ENCODE measurements at places on chromosomes 2 and 18.
A peak's percentile ranks its signal among the peaks of the same experiment; 100 is the strongest.

GRCh38 chr2:19059076-19059475 is 299.3 kb downstream of the OSR1 start:
- DNase-seq = no peak

DNA sequence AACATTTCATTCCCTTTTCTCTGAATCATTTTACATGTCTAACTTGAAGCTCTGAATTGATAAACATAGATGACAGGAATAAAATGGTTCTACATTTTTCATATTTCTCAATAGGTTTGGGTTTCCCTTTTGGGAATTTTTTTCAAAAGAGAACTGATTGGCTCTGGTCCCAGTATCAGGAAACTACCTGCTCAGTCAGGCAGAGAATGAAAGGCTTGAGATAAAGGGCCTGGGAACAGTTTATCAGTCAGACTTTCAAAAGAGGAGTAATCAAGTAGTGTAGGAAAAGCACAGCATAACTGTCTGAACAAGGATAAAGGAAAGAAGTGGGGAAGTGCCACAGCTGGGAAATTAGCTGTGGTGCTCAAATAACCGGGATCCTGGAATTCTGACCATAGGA is 28.3 kb upstream of the CCL20 start:
- no peak for DNase-seq

- DNase-seq = peak; percentile 95
Measured at GRCh38 chr2:159076241-159076640, 107.8 kb downstream of the TANC1 start.

GRCh38 chr2:138780446-138780880 is 273 bp upstream of the NXPH2 start:
- no peak for DNase-seq

GRCh38 chr2:139613264-139613663 is 833.1 kb upstream of the NXPH2 start:
- DNase-seq = no peak

GRCh38 chr2:127067620-127068350 is 39.2 kb downstream of the BIN1 start:
- DNase-seq = peak; percentile 74

- DNase-seq = no peak
Measured at GRCh38 chr2:100831831-100832230, 11.9 kb downstream of the NPAS2 start.

DNA sequence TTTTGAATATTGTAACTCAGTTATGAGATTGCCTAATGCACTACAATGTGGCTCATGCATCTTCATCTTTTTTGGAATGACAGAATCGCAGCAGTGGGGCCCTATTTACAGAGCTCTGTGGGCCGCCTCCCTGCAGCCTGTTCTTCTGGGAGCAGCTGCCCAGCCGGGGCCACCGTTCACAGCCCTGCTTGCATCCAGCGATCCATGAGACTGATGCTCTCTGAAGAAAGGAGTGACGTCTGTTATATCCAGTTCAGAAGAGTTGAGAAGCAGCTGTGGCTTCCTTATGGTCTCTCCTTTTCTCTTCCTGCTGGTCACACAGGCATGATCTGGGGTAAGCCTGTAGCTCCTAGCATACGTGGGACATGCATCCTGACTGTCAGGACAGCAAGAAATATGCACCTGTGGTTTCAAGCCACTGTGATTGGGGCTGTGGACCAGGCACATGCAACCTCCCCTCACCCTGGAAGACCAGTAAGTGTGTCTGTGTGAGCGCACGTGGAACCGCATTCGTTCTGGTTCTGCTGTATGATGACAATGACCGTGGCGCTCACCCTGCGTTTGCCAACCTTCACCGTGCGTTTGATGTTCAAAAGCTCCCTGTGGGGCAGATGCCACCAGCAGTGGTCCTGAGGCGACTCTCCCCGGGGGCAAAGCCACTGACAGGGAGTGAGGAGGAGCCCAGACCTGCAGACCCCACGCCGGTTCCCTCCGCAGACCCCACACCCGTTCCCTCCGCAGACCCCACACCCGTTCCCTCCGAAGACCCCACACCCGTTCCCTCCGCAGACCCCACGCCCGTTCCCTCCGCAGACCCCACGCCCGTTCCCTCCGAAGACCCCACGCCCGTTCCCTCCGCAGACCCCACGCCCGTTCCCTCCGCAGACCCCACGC is 189.8 kb downstream of the TMEM18 start:
- no peak for DNase-seq

DNA sequence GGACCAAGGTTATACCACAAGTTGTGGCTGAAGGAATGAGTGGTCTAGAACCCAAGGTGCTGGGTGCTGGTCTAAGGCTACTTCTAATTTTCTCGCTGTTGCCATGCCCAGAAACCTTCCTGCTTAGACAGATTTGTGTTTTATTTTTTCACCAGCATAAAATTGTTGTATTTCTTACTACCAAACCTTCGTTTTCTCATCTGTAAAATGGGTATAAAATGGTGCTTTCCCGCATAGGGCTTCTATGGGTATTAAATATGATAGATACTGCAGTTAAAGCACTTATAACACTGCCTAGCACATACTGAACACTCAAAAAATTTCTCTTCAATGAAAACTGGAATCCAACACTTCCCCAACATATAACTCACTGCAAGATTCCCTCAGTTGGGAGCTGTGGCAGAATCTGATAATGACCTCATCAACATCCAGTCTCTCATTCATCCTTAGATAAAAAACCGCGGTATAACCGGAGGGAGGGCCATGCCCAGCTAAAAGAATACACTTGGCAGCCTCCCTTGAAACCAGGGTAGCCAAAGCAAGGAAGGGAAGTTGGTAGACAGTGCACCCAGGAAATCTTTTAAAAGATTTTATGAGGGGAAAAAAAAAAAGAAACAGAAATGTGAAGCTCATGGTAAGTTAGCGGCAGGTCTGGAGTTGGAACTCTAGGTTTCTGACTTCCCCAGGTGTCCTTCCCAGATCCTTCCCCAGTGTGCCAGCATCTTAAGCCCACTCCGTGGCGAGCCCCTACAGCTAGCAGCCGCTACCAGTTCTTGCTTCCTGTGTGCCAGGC is 1.2 kb downstream of the NEMP2 start:
- DNase-seq = peak; percentile 20

GRCh38 chr2:237927986-237928385 is 38.8 kb upstream of the UBE2F start:
- DNase-seq = no peak

DNA sequence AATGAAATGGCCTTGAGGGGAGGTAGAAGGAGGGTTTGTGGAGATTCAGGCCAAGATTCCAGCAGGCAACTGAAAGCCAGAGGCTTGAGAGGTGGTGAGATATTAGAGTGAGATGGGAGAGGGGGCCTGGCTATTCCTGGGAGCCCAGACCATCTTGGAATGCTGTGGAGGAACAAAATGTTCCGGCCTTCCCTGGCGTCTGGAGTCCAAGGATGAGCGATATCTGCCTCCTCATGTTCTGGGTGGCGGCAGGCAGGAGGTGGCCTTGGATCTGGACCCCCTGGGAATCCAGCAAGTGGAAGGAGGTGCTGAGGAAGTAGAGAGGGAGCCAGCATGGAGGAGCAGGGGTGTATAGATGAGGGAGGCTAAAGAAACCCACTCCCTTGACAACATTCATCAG is 335.9 kb downstream of the CYP26B1 start:
- no peak for DNase-seq

DNA sequence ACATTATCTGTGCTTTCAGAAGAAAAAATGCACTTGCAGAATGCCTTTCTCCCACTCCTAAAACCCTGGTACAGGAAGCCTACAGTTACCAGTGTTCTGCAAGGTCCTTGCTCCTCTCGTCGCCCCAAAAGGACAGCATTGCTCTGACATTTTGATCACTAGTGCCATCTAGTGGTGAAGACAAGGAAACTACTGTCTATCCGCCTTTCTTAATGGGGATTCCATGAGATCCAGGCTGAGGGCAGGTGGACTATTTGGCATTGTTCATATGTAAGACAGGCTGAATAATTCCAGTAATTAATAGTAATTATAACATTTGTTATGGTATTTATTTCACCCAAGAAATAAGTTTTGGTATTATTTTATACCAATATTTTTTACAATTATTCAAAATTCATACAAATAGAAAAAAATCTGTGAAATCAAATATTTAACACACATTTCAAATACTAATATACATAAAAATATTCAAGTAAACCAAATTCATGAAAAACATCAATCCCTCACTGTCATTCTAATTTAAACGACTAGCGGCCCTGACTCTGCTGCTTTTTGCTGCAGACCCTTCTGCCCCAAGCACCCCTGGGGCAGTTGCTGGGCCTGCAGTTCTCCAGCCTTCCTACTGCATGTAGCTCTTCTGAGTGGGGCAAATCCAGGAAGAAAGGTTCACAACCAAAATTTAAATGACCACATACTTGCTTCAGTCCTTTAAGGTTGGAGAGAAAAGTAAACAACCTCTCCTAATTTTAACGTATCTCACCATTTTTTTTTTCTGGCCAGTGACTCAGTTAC is 19.0 kb downstream of the TPGS2 start:
- peak; percentile 74 for DNase-seq

DNA sequence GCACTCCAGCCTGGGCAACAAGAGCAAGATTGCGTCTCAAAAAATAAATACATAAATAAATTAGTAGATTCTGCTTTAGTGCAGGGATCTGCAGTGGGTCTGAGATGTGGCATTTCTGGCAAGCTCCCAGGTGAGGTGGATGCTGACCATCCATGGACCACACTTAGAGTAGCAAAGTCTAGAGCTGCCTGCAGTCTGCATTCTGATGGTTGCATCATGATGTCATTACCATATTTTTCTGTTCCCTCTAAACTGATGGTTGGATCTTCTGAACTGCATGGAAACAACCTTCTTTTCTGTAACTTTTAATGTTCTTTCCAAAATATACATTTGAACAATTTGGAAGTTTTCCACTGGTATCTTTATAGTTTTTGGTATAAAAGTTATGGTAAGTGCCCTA is 42.9 kb downstream of the MYL12B start:
- DNase-seq = no peak

GRCh38 chr2:195021711-195022507 is 635.1 kb upstream of the SLC39A10 start:
- DNase-seq = peak; percentile 15

GRCh38 chr2:237472909-237473877 is 13.9 kb upstream of the MLPH start:
- DNase-seq = no peak

GRCh38 chr2:25757906-25758305 is 84.5 kb upstream of the DTNB start:
- DNase-seq = no peak

DNA sequence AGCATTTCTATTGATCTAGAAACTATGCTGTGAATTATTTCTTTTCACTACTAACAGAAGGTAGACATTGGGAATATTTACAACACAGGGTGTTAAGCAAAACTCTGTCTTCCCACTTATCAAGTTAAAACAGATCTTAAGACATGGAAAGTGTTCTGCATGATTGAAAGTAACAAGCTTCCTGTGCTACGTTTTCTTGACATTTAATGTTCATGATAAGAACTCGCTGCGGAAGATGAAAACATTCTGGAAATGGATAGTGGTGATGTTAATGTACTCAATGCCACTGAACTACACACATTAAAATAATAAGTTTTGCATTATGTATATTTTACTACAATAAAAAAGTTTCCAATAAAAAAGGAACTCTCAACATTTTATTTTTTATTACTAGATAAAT is 74.4 kb upstream of the SCN7A start:
- no peak for DNase-seq

DNA sequence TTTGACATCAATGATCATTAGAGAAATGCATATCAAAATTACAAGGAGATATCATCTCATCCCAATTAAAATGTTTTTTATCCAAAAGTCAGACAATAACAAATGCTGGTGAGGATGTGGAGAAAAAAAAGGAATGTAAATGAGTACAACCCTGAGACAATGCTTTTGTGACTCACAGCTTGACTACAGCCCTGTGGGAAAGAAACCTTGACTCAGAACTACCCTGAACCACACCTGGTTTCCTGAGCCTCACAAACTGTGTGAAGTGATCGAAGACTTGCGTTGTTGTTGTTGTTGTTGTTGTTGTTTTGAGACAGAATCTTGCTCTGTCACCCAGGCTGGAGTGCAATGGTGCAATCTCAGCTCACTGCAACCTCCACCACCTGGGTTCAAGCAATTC is 266.6 kb upstream of the MYT1L start:
- no peak for DNase-seq

GRCh38 chr2:212428681-212429478 is 109.7 kb downstream of the ERBB4 start:
- no peak for DNase-seq

- no peak for DNase-seq
Measured at GRCh38 chr2:74181739-74182138, 3.1 kb upstream of the MOB1A start.

DNA sequence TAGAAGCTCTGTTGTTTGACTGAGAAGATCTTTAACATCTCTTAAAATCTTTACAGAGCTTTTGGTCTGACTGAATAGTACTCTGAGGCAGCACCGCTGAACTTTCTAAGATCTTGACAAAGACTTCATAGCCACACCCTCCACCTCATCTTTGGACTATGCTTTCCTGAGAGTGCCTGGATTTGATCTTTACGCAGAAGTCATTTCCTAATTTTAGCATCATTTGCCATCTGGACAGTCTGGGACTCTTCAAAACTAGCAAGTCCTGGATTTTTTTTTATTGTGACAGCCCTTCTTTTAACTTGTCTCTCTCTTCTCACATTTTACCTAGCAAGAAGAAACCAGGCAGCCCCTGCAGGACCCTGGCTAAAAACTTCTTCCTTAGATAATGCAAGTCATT is 188.8 kb downstream of the CTIF start:
- peak; percentile 91 for DNase-seq

DNA sequence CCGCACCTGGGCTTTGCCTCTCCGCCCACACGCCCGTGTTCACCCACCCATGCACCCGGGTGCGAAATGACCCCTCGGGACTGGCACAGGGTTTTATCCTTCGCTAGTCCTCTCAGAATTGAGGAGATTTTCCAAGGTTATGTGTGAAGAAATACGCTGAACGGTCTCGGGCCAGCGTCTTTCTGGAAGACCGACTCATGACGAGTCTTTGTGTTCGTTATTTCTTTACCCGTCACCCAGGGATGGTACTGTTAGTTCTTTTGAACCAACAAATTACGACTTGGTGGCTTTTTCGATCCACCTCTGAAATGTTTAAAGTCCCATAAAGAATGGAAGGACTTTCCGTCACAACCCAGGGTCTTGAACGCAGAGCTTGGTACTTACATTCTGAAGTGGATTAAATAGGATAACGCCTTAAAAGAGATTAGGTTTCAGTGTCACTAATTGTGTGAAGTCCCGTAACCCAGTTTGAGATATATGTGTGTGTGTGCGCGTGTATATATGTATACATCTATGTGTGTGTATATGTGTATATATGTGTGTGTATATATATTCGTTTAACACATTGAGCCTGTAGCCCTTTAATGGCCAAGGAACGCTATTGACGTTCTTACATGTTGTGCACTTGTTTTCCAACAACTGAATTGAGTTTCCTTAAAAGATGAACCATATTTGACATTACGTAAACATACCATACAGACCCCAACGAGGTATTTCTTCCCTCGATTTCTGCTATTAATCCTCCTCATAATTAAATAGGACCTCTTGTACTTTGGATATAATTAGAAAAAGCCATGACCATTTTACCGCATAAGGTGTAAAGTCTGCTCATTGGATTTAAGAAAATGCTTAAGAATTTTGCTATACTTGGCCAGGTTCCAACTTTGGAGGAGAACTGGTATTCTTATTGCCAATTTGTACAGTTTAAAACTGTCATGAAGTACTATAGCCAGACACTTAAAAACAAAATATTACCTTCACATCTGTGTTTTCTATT is 889 bp downstream of the ZC3H15 start:
- DNase-seq = peak; percentile 48

GRCh38 chr2:104769096-104769495 is 84.8 kb upstream of the POU3F3 start:
- peak; percentile 49 for DNase-seq

Measured in fibroblast of mammary gland (primary cell).